Effector CD4-positive, alpha-beta T cell (primary cell): ENCODE measurements at places on chromosomes 2 and 18.

- DNase-seq: no peak
Observed at GRCh38 chr18:34364699-34365098, 140.0 kb upstream of the NOL4 start.

- no peak for DNase-seq
Observed at GRCh38 chr2:238820916-238821315, 27.0 kb upstream of the TWIST2 start.

- no peak for DNase-seq
Observed at GRCh38 chr2:128798502-128799283, 480.0 kb upstream of the HS6ST1 start.

- no peak for DNase-seq
Observed at GRCh38 chr18:55314615-55315237, 273.3 kb downstream of the TCF4 start.

DNA sequence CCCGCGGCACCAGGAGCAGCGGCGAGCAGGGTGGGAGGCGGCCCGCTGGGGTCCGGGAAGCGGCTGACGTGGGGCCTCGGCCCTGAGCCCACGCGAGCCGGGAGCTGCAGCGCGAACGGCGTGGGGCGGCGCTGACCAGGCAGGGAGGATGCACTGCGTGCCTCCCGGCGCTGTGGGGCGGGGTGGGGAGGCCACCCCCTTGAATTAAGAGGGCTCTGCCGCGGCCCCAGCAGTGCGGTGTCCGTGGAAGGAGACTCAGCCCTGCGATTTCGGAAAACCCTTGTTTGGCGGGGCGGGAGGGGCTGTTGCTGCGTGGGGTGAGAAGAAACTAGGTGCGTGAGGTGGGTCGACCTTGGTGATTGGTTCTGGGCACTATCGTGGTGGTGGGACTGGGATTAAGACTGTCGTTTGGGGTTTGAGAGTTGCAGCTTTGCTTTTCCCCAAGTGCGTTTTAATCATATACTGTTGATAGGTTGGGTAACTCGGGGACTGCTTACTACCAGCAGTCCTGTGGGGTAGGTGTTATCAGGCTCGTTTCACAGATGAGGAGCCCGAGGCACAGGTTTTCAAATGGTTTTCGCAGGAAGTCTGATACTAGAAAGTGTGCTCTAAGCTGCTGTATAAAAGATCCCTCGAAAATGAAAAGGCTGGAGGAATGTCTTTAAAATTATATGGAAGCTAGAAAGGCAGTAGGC, 722 bp downstream of the ACSL3 start:
- DNase-seq: peak; percentile 22

DNA sequence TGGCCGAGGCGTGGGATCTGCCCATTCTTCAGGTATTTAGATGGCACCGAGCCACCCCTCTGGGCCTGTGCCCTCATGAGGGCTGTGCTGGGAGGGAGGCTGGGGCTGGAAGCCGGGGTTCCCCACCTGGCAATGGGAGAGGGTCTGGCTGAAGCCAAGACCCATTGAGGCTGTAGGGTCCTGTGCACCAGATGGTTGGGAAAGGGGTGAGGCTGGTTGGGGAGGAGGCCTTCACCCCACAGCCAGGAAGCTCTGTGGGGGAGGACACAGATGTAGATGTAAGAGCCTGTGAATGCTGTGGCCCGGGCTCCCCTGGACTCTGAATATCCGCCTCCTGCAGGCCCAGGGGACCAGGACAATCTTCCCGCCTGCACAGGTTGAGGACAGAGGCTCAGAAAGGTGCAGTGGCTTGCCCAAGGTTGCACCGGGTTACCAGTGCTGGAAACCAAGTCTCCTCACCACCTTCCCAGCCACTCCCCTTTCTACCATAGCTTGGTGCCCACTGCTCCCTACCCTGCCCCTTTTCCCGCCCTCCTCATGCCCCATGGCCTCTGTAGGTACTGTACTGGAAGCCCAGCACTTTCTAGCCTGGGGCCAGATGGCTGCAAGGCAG, 49.7 kb downstream of the PDCL3 start:
- DNase-seq: no peak

DNA sequence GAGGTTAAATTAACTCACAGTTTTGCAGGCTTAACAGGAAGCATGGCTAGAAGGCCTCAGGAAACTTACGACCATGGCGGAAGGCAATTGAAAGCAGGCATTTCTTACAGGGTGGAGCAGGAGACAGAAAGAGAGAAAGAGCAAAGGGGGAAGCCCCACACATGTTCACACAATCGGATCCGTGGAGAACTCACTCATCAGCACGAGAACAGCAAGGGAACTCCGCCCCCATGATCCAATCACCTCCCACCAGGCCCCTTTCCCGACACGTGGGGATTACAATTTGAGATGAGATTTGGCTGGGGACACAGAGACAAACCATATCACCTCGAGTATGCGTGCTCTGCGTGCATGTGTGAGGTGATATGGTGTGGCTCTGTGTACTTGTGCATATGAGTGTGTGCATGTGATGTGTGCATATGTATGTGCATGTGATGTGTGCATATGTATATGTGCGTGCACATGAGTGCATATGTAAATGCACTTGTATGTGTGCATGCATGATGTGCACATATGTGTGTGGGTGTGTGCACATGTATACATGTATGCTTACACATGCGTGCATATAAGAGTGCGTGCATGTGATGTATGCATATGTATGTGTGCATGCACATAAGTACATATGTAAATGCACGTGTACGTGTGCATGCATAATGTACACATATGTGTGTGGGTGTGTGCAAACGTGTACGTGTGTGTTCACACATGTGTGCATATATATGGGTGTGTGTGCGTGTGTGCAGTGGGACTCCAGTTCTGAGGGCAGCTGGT, 108.7 kb upstream of the HDAC4 start:
- no peak for DNase-seq

DNA sequence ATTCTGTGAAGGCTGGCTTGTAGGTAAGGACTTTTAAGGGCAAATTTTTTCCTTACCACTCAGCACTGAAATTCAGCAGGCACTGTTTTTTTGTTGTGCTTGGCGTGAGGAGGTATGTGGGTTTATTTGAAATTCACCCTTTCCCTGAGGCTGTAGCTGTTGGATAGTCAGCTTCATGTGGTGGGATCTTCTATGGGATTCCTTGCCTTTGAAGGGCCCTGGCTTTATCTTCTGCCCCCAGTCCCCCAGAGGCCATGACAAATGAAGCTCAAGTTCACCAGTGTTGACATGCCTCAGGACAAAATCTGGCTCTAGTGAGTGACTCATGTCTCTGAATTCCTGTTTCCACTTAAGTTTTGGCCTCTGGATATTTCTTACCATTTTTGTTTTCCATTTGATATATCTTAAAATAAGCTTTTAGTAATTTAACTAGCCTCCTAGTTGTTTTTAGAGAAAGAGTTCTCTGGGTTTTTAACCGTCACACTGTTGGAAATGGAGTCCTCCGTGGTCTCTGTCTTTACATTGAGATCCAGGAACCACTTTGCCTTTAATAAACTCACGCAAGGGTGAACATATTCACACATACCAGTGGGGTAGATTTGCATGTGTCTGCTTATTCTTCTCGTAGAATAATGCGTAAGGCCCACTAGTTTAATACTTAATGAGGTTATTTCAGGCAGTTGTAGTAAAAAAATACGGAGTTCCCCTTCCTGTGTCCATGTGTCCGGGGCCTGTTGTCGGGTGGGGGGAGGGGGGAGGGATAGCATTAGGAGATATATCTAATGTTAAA, 211.1 kb upstream of the FAM98A start:
- no peak for DNase-seq

DNA sequence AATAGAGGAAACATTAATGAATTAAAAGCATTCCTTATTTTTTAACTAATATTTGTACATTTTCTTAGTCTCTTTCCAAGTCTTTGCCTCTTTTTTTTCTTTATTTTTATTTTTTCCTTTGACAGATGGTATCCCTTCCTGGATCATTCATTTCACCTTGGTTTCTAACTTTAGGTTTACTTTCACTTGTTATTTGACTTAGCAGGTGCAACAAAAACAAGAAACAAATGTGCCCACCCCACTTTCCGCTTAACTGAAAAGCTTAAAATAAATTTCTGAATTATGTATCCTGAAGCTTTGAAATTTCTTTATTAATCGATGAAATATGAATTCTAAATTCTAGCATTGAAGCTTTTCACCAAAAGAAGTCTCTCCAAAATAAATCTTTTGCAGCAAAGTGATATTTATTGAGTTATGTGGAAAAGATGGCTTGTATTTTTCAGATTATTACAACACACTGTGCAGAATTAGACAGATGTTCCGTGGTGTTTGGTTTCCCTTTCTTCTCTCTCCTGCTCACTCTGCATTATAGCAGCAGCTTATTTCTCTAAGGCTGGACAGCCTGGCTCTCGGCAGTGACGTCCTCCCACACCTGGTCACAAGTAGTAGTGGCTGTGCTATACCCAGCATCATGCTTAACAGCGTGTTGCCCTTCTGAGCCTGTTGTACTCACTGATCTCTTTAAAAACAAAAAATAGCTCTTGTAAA, 99.1 kb upstream of the ZNF397 start:
- no peak for DNase-seq

DNA sequence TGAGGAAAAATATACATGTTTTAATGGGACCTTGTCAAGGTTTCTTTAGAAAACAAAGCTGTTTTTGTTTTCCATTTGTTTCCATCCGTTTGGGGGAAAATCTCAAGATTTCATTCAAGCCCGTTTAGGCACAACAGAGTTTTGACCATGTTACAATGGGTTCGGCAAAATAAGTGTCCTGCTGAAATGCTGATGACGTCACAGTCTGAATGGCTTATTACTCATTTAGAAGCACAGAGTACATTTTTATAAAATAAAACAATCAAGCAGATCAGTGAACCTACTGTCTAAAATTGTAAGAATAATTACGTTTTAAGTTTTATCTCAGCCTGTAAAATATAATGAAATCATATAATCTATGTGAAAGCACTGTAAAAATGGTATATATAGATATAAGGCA, 174.2 kb downstream of the MYT1L start:
- DNase-seq: no peak

GRCh38 chr2:139045524-139045923, 265.3 kb upstream of the NXPH2 start:
- DNase-seq: no peak

DNA sequence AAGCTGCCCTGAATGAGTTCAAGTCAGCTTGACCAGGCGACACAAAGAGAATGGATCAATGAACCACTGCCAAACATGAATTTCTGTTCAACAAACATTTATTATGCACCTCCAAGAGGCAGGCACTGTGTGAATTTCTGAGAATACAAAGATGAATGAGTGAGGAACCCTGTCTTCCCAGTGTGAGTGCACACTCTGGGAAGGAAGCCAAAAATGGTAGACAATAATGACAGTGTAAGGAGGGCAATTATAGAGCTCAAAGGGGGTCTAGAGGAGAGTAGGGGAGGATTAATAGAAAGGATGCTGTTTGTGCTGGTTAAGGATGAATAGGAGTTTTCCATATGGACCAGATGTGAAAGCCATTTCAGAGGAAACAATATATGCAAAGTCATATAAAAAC, 213.4 kb downstream of the DCC start:
- no peak for DNase-seq

DNA sequence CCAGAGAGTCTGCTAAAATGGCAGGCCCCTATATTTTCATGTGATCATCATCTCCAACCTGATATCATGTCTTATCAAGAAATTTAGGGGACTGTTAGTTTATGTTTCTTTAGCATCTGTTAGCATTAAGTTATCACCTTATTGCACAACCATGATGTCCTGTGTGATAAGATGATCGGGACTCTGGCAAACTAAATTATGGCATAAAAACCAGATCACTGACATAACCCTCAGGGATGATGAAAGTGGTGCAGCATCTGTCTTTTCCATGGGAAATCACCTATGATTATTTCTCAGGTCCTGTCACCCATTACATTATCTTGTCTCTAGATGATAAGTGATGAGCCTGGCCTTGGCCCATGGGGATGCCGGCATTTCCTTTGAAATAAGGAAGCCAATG, 458.6 kb upstream of the DCC start:
- no peak for DNase-seq

DNA sequence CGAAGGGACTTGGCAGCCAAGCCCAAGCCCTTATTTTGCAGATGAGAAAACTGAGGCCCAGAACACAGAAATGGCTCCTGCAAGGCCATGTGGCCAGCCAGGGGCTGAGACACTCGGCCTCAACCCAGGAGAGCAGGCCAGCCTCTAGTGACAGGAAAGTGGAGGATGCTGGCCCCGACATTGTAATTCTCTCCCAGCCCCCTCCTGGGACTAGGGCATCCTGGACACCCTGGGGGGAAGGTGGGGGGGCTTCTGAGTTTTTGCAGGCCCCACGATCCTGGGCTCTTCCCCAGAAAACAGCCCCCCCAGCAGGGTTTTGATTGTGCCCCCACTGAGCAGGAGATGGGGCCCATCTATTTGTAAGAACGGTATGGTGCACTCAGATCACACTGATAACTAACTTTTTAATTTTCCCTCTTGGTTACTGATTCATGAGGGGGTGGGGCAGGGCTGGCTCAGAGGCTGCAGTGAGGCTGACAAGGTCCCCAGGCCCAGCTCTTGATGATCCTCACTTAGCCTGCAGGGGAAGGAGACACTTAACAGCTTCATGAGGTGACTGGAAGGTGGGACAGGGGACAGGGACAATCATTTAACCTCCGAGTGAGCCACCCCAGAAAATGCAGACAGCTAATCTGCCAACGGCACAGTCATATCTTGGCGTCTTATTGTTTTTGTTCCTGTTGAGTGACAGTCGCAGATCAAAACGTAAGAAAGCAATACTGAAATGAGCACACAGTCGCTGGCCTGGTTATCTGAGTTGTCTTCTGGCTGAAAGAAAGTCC, 18.9 kb downstream of the SMAD7 start:
- DNase-seq: no peak

DNA sequence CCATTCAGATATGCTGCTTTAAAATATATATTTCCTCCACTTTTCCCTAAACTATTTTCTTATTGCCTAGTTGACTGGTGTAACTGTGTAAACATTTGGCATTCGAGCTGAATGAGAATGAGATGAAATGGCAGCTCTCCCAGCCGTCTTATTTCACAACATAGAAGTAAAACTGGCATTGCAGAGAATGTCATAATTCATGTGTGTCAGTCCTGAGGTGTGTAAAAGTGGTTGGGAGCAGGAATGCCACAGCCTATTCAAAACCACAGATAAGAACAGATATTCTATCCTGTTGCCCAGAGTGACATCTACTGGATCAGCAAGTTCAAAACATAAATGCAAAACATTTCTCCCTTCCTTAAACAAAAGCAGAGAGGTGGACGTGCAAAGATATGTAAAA, 565.5 kb upstream of the CHAC2 start:
- DNase-seq: no peak

DNA sequence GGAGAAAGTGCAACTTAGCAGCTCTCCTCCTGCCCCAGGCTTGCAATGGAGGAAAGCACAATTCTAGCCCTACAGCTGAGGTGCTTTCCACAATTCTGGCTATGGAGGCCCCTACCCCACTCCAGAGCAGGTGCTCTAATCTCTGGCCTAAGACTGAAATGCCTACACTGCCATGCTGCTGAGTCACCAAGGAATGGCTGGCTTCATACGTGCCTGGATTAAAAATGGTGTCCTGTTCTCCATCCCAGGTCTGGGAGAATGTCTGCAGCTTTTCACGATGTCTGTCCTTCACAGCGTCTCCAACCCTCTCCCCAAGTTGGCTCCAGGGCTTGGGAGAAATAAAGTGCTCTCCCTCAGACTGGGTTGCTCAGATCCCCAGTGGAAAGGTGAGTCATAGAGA, 48.5 kb downstream of the MBOAT2 start:
- DNase-seq: no peak

- no peak for DNase-seq
Observed at GRCh38 chr2:65240657-65241056, 13.0 kb downstream of the ACTR2 start.
